ENCODE measurements at places on chromosomes 7 and 10.

DNA sequence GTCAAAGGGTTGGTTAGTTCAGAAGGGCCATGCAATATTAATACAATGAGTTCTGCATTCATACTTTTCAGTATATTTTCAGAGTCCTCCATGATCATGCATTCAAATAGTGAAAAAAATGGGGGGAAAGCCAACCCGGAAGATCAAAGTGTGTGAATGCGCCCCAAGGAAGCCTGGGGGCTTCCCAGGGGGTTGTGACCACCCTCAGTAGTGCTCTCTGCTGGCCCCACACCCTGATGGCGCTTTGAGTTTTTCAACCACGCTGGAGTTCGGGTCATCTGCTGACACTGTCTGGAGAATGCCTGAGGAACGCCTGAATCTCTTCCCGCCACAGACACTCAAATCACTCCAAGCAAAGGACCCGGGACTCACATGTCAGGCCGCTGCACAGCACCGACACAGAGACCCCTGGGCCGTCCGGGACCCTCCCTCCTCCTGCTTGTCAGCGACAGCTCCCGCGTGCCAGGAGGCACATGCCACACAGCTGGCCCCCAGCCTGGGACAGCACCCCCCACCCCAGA lies 1.0 kb downstream of the TNS3 start:
- DNase-seq = no peak

GRCh38 chr10:12396567-12396966 lies 47.2 kb downstream of the CAMK1D start:
- DNase-seq = no peak

GRCh38 chr10:79940431-79940830 lies 8.5 kb downstream of the SFTPD start:
- no peak for DNase-seq

DNA sequence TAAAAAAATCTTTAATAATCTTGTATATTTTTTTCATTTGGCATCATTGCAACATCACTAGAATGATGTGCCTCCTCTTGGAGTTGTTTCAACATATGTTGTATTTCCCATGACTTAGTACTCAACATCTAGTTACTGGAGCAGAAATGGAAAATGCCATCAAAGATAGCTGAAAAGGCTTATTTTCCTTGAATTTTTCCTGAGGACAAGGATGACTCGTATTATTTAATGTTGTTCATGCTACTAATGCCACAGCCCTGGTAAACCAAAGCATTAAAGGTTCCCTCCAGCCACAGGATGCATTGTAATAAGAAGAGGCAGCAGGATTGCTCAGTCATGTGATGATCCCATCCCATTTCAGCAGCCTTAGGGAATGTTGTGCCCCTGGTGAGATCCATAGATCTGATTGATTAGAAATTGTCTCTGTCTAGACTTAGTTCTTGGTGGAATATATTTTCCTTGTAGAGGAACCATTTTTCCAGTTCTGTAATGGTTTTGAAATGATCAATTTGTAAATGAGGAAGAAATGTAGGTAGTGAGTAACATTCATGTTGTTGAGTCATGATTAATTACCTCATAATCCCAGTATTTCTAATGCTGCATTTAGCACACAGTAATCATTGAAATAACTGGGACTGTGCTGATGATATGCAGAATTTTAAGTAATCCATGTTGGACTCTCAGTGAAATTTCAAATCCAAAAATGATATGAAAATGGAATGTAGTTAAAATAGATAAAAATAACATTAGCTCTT lies 91.3 kb upstream of the SMIM30 start:
- no peak for DNase-seq

DNA sequence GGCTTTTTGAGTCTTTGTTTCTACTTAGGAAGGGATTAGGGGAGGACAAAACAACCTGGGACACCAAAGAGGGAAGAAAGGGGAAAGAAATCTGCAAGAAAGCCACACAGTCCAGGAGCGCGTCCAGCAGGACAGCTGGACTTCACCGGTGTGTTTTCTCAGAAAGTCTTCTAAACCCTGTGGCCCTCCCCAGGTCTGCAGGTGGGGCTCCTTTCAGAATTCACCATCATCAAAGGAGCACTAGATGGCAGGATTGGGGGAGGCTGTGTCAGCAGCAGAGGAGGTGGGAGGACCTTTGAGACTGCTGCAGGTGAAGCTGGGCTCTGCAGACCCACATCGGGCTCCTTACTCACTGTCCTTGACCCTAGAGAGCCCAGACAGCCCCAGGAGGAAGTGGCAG lies 13.9 kb upstream of the DRGX start:
- no peak for DNase-seq

DNA sequence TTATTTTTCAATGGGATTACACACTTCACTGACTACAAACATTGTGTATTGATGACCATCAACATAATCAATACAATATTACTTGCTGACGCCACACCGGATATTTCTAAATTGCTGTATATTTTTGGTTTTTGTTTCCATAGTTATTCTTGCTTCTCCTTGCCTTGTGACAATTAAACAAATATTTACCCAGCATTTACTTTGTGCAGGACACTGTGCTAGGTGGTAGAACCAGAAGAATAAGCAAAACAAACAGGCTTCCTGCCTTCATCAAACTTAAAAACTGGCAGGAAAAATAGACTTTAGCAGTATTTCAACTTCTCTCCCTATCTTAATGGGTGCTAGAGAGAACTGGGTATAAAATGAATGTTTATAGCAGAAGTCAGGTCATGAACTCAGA lies 50.6 kb downstream of the ZNF277 start:
- no peak for DNase-seq

- DNase-seq = peak; percentile 18
These were observed 29.1 kb upstream of the CALD1 start for GRCh38 chr7:134750083-134751062.
